ENCODE measurements at places on chromosomes 1 and 21. TPM values are rescaled to one million over a fixed set of nuclear protein-coding genes. Genes with fewer than 3 reads are reported as not detected.

The WDR64 gene
- not detected for total RNA-seq

- no peaks in the 10 kb centered on the region for H3K4me1 ChIP-seq
- DNase-seq = no peak
- no peak overlapping the region for H3K4me3 ChIP-seq
Observed at GRCh38 chr1:5620997-5621396, 371.2 kb downstream of the NPHP4 start.

The APCS gene
- total RNA-seq = not detected

DNA sequence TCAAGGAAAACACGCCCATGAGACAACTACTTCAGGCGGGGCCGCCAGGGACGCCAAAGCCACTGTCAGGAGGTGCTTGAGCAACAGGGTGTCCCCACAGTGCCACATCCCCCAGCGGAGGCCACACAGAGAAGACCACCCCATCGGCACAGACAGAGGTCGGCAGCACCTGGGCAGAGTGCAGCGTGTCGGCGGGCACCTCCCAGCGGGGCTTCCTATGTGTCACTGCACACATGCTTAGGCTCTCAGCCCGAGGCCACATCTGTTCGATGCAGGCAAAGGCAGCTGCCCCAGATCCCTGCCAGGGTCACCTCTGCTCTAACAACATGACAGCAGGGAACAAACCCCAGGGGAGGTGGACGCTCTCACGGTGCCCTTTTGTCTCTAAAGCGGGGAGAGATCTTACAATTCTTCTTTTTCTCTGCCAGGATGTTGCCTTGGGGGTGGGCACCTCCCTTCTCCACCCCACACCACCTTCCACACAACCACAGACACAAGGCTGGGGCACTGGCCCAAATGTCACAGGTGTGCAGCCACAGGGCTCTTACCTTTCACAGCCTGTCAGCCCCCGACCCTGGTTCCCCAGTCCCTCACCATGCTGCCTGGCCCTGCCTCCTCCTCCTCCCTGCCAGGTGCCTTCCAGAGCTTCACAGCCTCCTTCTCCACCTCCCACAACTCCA, 4.2 kb downstream of the KRTAP10-8 start:
- H3K4me3 ChIP-seq = no peak overlapping the region
- H3K4me1 ChIP-seq = peaks cover 26% of the 10 kb centered on the region
- peaks cover 24% of the 10 kb centered on the region for H3K36me3 ChIP-seq
- no peak for DNase-seq
- no peak overlapping the region for H3K27ac ChIP-seq

- DNase-seq = no peak
- H3K4me1 ChIP-seq = no peaks in the 10 kb centered on the region
- no peak overlapping the region for H3K27ac ChIP-seq
- H3K36me3 ChIP-seq = no peaks in the 10 kb centered on the region
- no peak overlapping the region for H3K4me3 ChIP-seq
- no peaks in the 10 kb centered on the region for H3K27me3 ChIP-seq
Observed at GRCh38 chr1:213492161-213493041, 441.4 kb downstream of the RPS6KC1 start.

DNA sequence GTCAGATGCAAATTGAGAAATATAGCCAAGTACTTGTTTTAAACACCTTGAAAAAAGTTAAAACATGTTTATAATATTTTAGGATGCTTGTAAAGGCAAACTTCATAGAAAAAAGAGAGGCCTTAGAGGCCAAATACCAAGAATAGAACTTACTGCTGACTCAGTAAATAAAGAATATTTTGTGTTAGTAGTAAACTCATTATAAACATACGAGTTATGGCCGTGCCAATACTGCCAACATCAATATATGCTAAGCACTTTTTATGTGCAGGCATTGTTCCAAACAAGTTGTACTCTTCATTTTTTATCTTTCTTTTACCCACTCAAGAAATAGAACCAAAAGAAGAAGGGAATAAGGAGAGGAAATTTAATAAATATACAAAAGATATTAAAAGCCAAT, 705.9 kb upstream of the NCAM2 start:
- DNase-seq = no peak
- H3K27me3 ChIP-seq = no peaks in the 10 kb centered on the region
- H3K4me1 ChIP-seq = no peaks in the 10 kb centered on the region
- H3K36me3 ChIP-seq = no peaks in the 10 kb centered on the region
- H3K27ac ChIP-seq = no peak overlapping the region

DNA sequence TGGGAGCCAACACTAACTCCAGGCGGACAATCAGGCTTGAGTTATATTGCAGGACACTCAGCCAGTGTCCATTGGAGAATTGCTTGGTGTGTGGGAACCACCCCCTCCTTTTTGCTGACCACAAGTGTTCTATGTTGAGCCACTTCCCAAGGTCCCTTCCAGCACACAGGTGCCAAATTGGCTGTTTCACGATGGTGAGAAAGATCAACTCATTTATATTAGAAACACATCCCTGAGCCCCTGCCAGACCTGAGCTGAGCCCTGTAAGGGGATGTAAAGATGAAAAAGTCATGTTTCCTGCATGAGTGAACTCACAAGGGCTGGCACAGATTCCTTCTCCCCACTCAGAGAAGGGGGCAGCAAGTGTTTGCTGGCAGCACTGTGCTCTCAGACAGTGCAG, 96.5 kb downstream of the KCNN3 start:
- H3K27me3 ChIP-seq = no peaks in the 10 kb centered on the region
- DNase-seq = no peak
- no peak overlapping the region for H3K4me3 ChIP-seq
- peaks cover 34% of the 10 kb centered on the region for H3K4me1 ChIP-seq

DNA sequence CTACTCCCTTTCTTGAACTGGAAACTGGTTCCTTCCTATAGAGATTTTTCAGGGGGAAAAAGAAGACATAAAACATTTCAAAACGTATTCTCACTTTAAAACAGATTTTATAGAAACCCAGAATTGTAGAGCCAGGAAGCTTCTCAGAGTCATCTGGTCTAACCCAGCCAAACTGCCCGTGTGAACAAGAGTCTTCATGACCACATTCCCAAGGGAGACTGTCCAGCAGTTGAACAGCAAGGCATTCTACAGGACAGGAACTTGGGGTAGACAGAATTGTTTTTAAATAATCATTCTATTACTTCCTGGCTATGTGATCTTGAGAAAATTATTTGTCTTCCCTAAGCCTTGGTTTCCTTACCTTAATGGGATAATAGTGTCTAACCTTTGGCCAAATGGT, 163.5 kb upstream of the IVNS1ABP start:
- H3K4me3 ChIP-seq = no peak overlapping the region
- no peaks in the 10 kb centered on the region for H3K36me3 ChIP-seq
- no peak overlapping the region for H3K27ac ChIP-seq
- H3K4me1 ChIP-seq = no peaks in the 10 kb centered on the region

The KLHDC9 gene
- total RNA-seq = 5.7 TPM

GRCh38 chr1:228293816-228294500, 86.1 kb downstream of the OBSCN start:
- H3K27me3 ChIP-seq = no peaks in the 10 kb centered on the region
- no peak overlapping the region for H3K27ac ChIP-seq
- peaks cover 3% of the 10 kb centered on the region for H3K4me1 ChIP-seq
- no peak overlapping the region for H3K4me3 ChIP-seq
- no peak for DNase-seq
